ENCODE measurements at places on chromosomes 11 and 22. TPM values are rescaled to one million over a fixed set of nuclear protein-coding genes. Genes with fewer than 3 reads are reported as not detected.

Gene CBLIF
- polyA plus RNA-seq, result not detected

- DNase-seq, result no peak
These were observed 1045.8 kb downstream of the TBC1D22A start for GRCh38 chr22:47808236-47808635.

- DNase-seq, result no peak
These were observed 22.7 kb downstream of the PTDSS2 start for GRCh38 chr11:472816-473215.

GRCh38 chr11:57885298-57886050, 123.9 kb downstream of the CTNND1 start:
- no peak for DNase-seq

- DNase-seq, result peak; percentile 85
These were observed 84.1 kb downstream of the NXPE2 start for GRCh38 chr11:114762408-114762807.

All from brain (organoid and tissue), 16 donors.